Activated T-cell treated with anti-CD3 and anti-CD28 coated beads, Interleukin-2, amount 50 U/mL, for 1 hour (primary cell): ENCODE measurements at places on chromosomes 4 and X.
A peak's percentile ranks its signal among the peaks of the same experiment; 100 is the strongest.

GRCh38 chrX:129553619-129554288 is 13.7 kb downstream of the OCRL start:
- DNase-seq = no peak

- no peak for DNase-seq
These were observed 4.5 kb upstream of the MAML3 start for GRCh38 chr4:140158365-140159030.

DNA sequence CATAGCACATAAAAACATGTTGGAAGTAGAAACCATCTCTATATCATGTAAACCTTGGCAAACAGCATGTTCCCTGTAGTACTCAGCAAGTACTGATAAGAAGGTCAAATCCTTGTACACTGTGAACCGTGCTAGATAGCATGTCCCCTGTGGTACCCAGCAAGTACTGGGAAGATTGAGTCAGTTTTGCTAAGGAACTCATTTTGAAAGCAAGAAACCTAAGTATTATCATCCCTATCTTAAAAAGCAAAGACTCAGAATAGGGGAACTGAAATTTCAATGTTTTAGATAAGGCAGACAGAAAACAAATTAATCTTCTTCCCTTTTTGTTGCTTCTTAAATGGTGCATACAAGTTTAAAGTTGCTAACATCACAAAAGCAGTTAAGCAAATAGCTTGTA is 180.2 kb downstream of the RBM46 start:
- no peak for DNase-seq

DNA sequence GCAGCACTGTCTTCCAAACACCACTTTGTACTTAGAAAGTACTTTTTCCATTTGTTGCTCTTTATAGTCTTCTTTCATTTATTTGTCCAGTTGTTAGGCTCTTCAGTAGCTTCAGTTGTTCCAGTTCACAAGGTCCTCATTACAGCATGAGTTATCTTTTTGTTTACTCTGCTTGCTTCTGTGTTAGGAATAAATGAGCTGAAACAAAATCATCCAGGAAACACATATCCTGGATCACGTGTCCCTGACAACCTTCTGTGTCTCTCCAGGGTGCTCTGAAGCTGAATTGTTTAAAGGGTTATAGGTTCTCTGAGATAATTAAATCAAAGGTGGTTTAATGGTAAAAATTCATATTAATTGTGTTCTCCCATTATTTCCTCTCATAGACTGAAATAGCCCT is 19.9 kb upstream of the KLHL8 start:
- DNase-seq = no peak

DNA sequence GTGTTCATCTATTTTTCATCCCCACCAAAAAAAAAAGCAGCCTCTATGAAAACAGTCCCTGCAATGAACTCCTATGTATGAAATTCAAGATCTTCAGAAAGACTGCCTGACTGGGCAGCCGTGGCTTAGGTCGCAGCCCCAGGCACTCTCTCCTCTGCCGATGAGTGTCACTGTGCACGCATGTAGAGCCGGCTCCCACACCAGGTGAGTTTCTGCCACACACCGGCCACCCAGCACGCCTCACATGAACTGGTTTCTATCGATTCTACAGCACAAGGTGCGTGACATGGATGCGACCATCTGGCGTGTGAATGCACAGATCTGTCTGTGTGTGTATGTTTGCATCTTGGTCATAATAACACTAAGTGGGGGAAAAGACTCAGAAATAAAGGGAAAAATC is 140.4 kb downstream of the AFAP1 start:
- DNase-seq = no peak

- no peak for DNase-seq
These were observed 903.4 kb downstream of the RAB28 start for GRCh38 chr4:12580787-12581186.

DNA sequence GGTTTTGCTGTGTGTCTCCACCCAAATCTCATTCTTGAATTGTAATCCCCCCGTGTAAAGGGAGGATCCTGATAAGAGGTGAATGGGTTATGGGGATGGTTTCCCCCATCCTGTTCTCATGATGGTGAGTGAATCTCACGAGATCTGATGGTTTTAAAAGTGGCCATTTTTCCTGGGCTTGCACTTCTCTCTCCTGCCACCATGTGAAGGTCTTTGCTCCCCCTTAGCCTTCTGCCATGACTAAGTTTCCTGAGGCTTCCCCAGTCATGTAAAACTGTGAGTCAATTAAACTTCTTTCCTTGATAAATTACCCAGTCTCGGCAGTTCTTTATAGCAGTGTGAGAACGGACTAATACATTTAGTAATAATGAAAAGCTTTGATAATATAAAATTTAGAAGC is 46.9 kb downstream of the ANTXR2 start:
- no peak for DNase-seq

- DNase-seq = no peak
These were observed 198.7 kb upstream of the ADAMTS3 start for GRCh38 chr4:72767618-72768302.

DNA sequence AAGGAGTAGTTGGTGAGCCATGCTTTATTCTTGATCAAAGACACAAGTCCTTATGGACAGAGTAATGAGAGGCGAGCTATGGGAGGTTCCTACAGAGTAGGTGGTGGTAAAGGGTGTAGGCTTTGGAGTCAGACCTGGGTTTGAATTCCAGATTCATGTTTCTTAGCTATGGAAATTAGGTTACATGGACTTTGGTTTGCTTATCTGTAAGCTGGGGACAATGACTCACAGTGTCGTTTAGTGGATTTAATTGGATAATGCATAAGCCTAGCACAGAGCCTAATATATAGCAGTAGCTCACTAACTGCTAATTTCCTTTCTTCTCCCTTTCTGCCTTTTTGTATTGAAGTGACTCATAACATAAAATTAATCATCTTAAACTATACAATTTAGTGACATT is 5.0 kb upstream of the TRPC5 start:
- DNase-seq = no peak

GRCh38 chr4:15912236-15912635 is 26.3 kb downstream of the FGFBP1 start:
- DNase-seq = no peak

DNA sequence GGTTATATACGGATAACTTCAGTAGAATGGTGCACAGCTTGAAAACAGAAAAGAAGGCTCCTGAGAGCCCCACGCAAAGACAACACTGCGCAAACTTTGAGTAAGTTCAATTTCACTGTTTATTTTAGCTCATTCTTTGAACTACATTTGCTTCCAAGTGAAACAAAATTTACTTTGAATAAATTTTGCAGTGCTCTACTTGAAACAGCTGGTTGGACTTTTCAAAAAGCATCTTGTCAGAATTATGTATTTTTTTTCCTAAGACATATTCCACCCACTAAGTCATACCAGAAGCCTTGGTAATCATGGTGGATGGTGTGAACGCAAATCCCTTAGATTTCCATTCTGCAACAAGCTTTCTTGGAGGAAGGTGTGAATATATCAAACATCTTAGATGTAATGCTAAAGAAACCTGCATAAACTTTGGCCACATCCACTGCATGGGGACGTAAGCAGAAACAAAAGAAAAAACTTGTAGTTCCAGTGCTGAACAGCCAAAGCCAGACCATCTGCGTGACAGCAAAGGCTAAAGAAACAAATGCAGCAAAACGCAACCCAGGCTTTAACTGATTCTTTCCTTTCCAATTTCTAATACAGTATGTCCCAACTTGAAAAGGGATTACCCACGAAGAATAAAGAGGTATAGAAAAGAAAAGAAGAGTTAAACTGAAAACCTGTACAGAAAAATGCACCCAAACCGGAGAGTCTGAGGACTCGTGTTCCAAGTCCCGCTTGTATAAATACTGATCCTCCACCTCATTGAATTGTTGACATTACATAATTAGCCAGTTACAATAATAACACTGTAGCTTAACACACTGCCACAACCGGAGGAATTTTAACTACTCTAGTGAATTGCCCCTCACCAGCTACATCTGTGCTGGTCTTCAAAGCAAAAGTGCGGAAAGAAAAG is 90.9 kb downstream of the SH3RF1 start:
- DNase-seq = no peak

DNA sequence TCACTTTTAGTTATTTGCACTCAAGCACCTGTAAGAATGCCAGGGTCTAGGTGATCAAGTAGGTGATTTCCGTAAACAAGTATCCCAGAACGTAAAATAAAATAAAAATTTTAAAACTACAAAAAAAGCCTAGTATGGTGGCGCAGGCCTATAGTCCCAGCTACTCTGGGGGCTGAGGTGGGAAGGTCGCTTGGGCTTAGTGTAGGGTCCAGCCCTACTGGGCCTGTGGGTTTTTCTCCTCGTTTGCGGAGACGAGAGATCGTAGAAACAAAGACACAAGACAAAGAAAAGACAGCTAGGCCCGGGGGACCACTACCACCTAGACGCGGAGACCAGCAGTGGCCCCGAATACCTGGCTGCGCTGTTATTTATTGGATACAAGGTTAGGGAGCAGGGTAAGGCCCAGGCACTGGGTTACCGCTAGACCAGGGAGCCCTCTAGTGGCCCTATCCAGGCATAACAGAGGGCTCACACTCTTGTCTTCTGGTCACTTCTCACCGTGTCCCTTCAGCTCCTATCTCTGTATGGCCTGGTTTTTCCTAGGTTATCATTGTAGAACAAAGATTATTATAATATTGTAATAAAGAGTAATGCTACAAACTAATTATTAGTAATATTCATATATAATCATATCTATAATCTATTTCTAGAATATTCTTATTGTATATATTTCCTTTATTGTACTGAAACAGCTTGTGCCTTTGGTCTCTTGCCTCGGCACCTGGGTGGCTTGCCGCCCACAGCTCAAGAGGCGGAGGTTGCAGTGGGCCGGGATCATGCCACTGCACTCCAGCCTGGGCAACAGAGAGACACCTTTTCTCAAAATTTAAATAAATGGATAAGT is 38.4 kb downstream of the SAGE1 start:
- peak; percentile 46 for DNase-seq

DNA sequence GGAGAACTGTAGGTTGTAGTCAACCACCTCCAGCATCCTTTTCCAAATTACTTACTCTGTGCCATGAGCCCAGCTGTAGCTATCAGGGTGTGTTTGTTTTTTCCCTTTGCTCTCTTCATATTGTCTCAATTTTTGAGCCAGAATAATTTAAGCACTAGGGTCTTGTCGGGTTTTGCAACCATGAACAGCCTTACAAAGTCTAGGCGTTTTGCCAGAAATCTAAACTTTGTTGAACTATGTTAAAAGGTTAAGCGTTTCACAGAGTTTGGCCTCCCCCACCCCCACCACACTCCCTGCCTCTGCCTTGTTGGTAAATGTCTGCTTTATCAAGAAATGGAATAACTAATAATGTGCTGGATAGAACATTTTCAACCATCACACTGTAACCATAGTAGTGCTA is 190.6 kb upstream of the TTC29 start:
- no peak for DNase-seq

- no peak for DNase-seq
These were observed 173.4 kb downstream of the RTL9 start for GRCh38 chrX:110531873-110532580.

GRCh38 chr4:109410776-109411175 is 22.8 kb upstream of the SEC24B start:
- no peak for DNase-seq

DNA sequence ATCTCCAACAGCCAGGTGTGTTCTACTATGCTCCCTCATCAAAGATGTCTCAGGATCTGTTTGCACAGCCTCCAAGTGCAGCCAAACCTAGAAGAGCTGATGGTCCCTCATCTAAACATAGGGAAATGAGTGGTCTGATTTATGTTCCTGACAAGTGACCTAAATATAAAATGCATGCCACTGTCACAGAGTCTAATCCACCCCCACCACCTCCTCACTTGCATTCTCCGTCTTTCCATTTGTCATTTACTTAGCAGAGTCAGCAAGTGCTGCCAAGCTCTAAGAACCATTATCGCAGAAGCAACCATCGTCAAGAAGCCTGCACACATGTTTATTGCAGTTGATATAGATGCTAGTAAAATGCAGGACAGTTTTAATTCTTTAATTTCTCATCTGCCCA is 33.1 kb upstream of the VCX3A start:
- no peak for DNase-seq

DNA sequence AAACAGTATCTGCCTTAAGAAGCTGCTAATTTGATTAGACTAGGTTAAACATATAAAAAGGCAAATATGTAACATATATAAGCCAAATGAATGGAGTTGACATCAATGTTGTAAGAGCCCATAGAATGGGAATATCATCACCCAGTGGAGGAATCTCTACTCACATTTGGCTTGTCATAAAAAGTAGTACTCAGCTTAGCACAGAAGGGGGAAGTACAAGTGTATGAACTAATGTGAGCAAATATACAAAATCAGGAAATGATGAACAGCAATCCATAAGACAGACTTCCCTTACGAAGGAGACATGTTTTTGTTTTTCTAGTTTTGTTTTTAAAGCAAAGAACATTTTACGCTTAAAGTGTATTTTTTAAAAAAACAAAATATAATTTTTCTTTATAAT is 74.9 kb downstream of the MAB21L2 start:
- DNase-seq = no peak

DNA sequence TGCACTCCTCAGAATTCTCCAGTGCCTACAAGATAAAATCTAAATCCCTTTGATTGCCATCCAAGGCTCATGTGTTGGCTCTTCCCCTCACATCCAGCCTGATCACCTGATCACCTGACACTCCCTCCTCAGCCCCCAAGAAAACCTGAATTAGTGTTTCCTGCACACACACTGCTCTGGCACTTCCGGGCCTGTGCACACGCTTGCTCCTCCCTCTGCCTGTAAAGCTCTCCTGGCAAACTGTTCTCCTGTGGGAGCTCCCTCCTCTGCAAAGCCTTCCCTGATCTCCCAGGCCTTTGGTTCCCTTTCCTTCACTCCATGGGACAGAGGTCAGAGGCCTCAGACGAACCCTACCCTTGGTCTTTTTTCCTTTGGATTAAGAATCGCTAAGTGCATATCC is 19.9 kb downstream of the PHKA2 start:
- DNase-seq = no peak

GRCh38 chr4:84697615-84698201 is 114.8 kb downstream of the CDS1 start:
- no peak for DNase-seq

- no peak for DNase-seq
These were observed 7.4 kb downstream of the TADA2B start for GRCh38 chr4:7050481-7051143.

DNA sequence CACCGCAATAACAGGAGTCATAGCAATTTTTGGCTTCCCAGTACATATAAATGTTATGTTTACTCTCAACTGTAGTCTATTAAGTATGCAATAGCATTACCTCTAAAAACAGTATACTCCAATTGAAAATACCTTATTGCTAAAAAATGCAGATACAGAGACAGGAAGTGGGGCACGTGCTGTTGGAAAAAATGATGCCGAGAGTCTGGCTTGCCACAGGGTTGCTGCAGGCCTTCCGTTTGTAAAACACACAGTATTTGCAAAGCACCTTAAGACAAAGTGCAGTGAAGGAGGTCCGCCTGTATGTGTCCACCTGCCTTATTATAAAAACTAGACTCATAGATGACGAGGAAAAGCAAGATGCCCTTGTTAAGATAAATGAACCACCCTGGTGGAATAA is 23.5 kb downstream of the CD99 start:
- DNase-seq = no peak

DNA sequence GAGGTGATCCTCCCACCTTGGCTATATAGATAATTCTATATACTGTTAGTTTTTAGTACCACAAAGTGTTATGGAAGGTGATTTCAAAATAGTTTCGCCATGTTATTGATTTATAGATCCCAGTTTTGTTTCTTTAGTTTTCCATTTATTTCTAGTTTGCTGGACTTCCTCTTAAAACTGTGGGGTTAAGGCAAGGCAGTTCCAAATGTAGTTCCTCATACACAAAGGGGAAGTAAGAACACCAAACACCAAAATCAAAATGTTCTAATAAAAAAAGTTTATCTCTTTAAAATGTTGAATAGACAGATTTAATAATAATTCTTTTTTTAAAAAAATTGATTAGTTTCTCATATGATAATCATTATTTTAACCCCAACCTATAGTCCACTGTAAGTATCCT is 6.8 kb upstream of the CISD2 start:
- no peak for DNase-seq
